ENCODE measurements at places on chromosomes 3 and 15.

GRCh38 chr3:61081554-61081953 is 169.7 kb downstream of the FHIT start:
- no peak for DNase-seq

GRCh38 chr3:26106228-26106627 is 316.3 kb downstream of the OXSM start:
- DNase-seq: no peak

DNA sequence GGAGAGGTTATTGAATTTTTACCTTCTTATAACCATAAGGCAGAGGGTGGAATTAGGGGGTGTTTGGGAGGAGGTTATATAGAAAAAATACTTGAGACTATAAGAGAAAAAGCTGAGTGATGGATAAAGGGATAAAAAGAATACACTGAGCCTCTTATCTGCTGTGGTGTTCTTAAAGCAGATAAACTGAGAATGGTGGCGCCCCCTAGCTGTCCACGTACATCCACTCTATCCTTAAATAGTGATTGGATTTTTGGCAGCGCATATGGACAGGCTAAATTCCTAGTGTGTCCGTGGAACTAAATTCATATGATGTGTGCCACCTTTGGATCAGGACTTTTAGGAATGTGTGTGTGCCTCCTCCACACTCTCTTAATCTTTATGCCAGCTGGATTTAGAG is 121.1 kb downstream of the OXSM start:
- no peak for DNase-seq

DNA sequence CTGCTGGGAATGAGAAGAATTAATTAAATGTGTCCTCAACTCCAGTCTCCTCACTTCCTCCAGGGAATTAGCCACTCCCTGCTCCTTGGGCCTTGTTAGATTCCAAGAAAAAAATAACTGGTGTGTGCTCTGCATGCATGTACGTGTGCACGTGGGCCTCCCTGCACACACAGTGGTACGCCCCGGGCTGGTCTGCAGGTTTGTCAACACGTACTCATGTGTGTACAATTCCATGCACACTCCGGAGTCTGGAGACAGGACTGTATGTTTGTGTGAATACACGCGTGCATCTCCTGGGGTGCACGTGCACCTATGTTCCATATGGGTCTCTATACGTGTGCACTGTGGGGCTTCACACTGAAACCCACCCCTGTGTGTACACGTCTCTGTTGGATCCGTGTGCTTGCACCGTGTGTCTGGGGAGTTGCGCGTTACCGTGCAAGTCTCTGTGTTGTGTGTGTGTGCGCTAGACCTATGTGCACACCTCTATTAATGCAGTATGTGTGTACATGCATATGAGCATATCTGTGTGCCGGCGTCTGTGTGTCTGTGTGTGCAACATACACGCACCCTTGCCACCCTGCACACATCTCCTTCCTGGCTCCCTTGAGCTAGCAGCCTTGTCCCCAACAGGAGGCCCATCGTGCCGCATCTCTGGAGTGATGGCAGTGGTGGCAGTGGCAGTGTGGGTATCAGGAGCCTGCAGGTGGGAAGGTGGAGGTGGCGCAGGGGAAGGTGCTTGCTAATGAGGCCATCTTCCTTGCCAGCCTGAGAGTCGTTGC is 210.1 kb downstream of the TBC1D2B start:
- DNase-seq: no peak

DNA sequence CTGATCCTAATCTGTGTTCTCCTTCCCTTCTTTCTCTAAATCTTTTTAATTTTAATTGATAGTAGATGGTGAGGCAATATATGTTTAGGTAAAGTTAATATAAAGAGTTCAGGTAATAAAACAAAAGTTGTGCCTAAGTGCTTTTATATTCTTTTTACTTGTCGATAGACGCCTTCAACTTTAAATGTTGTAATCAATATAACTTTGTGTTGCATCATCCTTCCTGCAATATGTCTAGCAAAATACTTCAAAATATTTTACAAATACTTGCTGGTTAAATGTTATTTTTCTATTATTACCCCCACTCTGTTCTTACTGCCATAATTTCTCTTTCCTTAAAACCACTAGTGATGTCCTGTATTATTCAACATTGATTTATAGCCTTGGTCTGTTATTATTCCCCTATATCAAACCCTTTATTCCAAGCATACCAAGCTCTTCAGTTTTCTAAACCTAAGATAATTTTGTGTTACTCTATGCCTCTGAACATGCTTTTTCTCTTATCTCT is 92.4 kb downstream of the NAALADL2 start:
- no peak for DNase-seq

DNA sequence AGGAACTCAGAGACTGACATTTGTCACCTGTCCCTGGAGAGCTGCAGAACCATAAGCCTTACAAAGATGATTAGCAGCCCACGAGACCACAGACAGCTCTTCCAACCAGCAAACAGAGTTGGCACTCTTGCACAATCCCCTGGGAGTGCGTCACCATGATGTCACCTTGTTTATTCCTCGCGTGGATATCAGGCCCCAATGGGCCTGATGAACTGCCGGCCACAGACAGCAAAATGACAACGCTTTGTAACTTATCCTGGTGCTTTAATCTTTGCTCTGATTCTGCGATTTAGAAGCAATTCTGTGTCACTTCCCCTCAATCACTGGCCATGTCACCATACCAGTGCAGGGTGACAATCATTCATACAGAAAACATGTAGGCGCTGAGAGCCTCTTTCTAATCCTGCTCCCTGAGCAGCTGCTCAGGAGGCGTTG is 89.2 kb downstream of the TAMM41 start:
- no peak for DNase-seq

DNA sequence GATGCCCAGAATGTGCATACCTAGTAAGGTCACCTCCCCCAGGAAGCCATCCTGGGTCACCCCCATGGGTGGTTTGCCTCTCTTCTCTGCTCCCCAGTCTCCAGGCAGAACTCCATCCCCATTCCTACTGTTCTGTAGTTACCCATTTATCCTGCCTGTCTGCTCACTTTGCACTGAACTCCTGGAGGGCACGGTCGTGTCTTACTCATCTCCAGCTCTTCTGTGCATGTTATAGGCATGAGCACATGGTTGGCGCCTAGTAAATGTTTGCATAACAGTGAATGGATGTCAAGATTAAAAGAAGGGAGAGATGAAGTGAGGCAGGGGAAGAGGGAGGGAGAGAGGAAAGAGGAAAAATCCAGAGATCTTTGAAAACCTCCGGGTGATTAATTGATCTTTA is 208.4 kb upstream of the TRIM42 start:
- DNase-seq: no peak

DNA sequence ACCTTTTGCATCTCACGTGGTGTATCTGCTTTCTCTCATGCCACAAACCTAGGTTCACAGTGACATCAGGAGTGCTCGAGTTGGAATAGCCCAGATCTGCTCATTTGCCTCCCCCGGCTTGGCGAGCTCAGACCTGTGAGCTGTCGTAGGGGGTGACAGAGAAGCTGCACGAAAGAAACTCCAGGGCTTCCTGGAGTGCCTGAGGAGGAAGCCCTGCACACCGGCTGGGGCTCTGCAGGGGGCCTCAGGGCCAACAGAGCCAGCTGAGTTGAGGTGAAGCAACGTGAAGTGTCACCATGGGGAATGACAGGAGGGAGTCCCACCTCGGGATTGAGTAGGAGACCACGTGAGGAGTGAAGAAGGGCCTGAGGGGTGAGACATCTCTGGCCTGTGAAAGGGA is 62.5 kb downstream of the RPN1 start:
- no peak for DNase-seq

DNA sequence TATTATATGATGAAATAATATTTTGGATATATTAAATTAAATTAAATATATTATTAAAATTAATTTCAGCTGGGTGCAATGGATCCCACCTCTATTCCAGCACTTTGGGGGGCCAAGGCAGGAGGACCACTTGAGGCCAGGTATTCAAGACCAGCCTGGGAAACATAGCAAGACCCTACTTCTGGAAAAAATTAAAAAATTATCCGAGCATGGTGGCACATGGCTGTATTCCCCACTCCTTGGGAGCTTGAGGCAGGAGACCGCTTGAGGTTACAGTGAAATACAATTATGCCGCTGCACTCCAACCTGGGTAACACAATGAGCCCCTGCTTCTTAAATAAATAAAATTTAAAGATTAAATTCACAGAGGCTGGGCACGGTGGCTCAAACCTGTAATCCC is 61.4 kb downstream of the SH3BP5 start:
- DNase-seq: no peak

- DNase-seq: no peak
Observed at GRCh38 chr15:75025548-75026260, 2.3 kb downstream of the PPCDC start.

DNA sequence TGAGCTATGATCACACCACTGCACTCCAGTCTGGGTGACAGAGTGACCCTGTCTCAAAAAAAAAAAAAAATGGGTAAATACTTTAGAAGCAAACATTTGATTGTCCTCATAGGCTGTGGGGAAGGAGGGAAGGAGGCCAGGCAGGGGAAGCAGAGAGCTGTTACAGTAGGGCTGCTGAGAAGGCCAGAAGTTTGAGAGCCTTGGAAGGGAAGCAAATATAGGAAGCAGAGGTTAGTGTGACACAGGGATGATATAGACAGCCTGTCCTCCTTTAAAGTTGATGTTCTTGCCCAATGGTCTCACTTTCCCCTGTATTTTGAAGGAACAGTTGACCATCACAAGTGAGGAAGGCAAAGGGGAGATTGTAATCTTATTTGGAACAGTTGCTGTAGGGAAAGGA is 5.3 kb upstream of the ALPK3 start:
- DNase-seq: no peak

DNA sequence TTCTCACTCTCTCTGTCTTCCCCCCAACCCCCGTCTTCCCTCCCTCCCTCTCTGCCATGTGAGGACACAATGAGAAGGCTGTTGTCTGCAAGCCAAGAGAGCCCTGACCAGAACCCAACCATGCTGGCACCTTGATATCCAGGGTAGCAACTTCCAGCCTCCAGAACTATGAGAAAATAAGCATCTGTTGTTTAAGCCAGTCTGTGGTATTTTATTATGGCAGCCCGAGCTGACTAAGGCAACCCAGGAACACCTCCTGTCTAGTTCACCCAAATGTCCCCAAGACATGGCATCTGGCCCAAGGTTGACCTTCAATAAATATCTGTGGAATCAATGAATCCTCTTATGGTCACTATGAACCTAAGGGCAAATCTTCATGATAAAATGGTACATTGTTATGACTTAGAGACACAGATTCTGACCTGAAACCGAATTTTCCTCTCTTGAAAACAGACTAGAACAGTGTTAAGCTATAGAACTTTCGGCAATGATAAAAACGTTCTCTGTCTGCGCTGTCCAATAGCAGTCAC is 26.5 kb downstream of the RFTN1 start:
- DNase-seq: no peak

DNA sequence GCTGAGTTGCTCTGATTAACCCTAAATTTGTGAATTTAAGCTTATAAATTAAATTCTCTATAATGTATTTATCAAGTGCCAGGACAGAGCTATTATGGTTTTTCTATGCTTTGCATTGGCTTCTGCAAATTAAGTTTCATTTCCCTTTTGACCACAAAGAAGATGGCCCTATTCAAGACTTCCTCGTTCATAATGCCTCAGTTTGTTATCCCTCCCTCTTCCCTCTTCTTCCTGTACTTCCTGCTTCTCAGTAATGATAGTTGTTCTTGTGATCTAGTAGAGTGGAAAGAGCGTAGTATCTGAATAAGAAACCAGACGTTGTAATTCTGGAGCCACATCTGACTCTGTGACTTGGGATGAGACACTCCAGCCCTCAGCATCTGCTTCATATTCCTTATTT is 118.7 kb downstream of the CACNA1D start:
- DNase-seq: no peak

GRCh38 chr15:82914396-82914795 is 38.1 kb downstream of the HOMER2 start:
- DNase-seq: no peak

- no peak for DNase-seq
Observed at GRCh38 chr15:89356634-89357298, 22.1 kb upstream of the POLG start.

- no peak for DNase-seq
Observed at GRCh38 chr3:14561051-14561960, 21.2 kb upstream of the GRIP2 start.

GRCh38 chr3:66082679-66083078 is 44.0 kb upstream of the MAGI1 start:
- DNase-seq: no peak

GRCh38 chr3:115626721-115627120 is 3.4 kb downstream of the GAP43 start:
- DNase-seq: no peak

DNA sequence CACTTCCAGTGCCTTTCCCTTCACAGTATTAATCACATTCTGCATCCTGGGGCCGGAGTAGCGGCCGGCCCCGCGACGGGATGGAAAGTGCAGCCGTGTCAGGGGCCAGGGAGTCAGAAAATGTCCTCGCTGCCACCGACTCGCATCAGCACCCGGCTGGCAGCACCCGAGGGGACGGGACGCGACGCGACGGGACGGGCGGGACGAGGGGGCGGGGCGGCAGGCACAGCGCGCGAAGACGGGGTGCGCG is 353 bp downstream of the ATG3 start:
- peak; percentile 26 for DNase-seq

GRCh38 chr15:39508536-39508935 is 72.3 kb upstream of the THBS1 start:
- no peak for DNase-seq

DNA sequence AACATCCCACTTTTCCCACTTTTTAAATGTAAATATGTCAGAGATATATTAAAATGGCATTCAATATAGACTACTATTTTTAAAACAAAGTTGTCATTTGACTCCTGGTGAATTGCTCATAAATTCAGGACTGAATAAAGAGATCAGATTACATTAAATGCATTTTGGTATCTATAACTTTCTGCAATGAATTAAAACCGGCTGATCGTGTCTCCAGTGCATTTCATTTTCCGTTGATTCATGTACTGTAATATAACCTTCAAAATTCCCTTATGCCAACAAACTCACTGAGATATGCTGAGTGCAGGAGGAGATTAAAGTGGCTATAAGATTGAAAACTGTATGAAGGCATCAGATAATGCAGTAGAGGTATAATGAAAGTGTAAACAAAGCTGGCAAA is 361.1 kb upstream of the CDIN1 start:
- no peak for DNase-seq
